ENCODE measurements at places on chromosomes 7 and 10.

- no peak for DNase-seq
Measured at GRCh38 chr7:1060315-1061072, 16.1 kb downstream of the GPR146 start.

- DNase-seq = no peak
Measured at GRCh38 chr7:47785923-47786556, 162.2 kb downstream of the PKD1L1 start.

GRCh38 chr10:113555751-113556150 is 2.9 kb downstream of the HABP2 start:
- no peak for DNase-seq

- no peak for DNase-seq
Measured at GRCh38 chr10:77716458-77717317, 79.1 kb upstream of the KCNMA1 start.

- DNase-seq = no peak
Measured at GRCh38 chr10:113736576-113736975, 14.9 kb upstream of the PLEKHS1 start.

DNA sequence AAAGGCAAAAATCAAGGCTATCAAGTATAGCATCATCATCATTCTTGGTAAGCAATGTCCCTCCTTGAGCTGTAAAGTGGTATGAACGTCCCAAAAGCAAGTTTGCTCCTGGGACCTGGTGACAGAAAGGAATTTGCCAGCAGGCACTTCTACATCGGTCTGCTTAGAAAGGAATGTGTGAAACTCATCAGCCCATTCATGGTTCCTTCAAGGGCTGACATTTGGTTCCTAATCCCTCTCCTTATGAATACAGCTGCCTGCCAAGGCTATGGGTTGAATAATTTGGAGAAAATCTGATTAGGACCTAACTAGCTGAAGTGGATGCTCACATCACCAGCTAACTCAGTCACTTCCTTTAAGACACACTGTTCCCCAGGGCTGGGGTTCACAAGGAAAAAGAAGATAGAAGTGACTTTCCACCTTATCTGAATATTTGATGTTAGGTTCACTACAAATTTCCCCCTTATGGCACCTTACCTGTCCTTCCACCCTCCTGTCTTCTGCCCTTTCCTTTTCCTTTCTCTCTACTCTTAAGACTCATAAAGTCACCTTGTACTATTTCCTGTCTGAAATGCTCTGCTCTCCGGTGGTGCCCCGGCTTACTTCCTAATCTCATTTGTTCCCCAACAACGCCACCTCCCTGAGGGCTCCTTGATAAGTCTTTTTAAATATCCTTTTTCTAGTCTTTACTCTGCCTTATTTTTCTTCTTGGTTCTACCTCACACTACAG is 187.1 kb downstream of the NPSR1 start:
- no peak for DNase-seq

DNA sequence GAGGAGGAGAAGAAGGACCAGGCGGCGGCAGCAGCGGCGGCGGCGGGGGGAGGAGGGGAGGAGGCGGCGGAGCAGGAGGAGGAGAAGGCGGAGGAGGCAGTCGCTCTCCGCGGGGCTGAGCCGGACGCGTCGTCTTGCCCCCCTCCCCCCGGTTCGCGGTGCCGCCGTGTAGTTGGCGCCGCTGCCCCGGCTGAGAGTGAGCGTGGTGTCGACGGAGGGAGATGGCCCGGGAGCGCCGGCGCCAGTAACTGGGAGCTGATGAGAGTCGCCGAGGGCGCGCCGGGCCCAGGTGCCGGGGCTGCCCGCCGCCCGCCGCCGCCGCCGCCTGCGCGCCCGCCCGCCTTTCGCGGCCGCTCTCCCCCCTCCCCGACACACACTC is 257 bp downstream of the WAC start:
- peak; percentile 6 for DNase-seq

DNA sequence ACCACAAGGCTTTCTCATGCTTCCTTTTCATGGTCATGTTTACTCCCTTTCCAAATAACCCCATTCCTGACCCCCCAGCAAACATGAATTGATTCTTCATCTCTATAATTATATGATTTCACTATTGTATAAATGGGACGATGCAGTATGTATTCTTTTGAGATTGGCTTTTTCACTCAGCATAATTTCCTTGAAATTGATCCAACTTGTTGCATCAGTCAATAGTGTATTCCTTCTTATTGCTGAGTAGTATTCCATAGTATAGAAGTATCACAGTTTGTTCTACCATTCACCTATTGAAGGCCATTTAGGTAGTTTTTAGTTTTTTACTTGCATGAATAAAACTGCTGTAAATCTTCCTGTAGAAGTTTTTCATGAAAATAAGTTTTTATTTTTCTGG is 264.7 kb downstream of the BAMBI start:
- DNase-seq = no peak

DNA sequence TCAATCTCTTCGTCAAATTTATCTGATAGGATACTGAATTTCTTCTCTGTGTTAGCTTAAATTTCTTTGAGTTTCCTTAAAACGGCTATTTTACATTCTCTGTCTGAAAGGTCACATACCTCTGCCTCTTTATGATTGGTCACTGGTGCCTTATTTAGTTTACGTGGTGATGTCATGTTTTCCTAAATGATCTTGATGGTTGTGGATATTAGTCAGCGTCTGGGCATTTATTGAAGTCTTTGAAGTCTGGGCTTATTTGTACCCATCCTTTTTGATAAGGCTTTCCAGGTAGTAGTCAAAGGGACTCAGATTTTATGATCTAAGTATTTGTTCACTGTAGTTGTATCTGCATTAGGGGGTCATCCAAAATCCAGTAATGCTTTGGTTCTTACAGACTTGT is 1407.5 kb upstream of the LRRTM3 start:
- DNase-seq = no peak

DNA sequence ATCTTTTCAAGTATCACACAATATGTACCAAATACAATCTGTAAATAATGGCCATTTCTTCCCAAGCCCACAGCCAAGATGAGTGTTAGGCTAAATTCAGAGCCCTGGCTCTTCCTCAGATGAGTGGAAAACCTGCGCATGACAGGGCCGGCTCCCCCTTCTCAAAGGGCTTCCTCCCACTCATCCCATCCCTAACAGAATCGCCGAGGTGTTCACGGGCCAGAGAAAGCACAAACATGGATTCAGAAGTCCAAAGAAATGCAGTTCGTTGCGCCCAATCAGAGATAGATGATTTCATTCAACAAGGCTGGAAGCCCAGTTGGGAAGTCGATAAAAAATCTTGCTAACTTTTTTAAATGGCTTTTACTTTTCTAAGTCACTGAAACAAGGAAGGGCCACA is 121.8 kb downstream of the UBE2H start:
- no peak for DNase-seq

DNA sequence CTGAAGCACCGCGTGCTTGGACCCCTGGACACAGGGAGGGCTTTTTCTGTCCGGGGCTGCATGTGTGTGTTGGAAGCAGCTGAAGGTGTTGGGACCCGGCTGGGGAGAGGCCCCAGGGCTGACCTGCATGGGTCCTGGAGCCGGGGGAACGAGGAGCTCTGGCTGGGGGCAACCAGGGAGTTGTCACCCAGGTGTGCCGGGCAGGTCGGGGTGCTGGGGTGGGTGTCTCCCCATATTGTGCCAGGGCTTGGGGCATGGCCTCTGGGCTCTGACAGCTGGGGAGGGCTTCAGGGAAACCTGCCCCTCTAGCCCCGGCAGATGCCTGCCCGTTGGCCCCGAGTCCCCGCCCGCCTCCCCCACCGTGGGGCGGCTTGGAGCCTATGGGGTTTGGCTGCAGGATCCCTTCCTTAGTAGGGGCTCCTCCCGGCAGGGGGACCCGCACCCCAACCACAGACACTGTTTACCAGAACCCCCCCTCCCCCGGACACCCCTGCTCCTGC is 42.3 kb downstream of the UNCX start:
- DNase-seq = no peak

DNA sequence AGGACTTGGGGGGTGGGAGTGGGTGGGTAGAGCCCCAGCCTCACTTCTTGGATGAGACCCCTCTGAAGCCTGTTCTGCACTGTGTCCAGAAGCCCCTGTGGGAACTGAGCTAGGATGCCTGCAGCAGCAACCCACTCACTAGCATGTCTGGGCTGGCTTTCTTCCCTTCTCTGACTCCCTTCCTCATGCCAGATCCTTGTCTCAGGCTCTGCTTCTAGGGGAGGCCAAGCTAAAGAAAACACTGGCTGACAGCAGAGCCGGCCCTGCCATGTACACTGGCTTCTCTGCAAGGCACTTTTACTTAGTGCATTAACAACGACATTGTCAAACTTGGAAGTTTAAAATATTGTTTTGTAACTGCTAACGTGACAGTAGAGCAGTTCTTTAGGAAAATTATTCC is 50.2 kb downstream of the ARHGAP22 start:
- no peak for DNase-seq

GRCh38 chr7:149427096-149427680 is 33.7 kb downstream of the ZNF777 start:
- no peak for DNase-seq

- no peak for DNase-seq
Measured at GRCh38 chr7:127474457-127474856, 81.9 kb upstream of the ZNF800 start.

GRCh38 chr10:57968328-57969016 is 299.2 kb downstream of the IPMK start:
- no peak for DNase-seq

DNA sequence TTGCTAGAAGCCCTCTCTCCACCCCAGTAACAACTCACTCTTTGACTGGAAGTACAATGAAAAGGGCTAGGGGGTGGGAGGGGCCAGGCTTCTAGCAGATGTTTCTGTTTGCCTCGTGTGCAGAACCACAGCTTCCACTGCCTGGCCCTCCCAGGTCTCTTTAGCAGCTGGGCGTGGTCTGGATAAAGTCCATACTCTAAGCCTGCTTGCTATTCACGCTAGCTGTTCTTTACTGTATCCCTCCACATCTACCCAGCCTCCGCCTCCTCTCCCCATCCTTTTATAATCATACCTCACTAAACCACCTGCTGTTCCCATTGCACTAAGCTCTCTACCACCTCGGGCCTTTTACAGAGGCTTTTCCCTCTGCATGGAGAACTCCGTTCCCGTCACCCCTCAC is 288.8 kb downstream of the CAMK1D start:
- DNase-seq = no peak

- DNase-seq = no peak
Measured at GRCh38 chr10:44947371-44948152, 12.0 kb upstream of the RASSF4 start.

DNA sequence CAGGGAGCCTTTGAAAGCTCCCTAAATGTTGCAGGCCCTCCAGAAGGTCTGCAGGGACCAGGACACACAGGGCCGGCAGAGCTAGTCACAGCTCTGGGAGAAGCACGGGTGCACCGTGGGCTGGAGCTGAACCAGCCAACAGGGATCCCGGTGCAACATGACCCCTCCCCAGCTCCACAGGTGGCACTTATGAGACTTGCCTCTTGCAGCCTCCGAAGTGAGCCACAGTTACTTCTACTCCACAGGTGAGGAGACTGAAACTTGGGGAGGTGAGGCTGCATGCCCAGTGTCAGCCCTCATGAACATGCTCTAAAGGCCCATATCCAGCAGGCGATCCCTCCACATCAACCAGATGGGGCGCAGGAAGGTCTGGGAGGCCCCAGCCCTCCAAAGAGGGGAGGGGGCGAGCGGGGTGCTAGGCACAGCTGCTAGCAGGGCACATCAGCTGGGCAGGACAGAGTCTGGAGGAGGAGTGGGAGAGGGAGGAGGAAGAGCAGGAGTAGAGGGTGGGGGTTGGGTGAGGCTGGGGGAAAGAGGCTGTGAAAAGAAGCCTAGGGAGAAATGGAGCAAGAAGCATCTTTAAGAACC is 224.3 kb downstream of the ELFN1 start:
- DNase-seq = no peak

- DNase-seq = no peak
Measured at GRCh38 chr7:31186202-31186601, 134.1 kb downstream of the ADCYAP1R1 start.

DNA sequence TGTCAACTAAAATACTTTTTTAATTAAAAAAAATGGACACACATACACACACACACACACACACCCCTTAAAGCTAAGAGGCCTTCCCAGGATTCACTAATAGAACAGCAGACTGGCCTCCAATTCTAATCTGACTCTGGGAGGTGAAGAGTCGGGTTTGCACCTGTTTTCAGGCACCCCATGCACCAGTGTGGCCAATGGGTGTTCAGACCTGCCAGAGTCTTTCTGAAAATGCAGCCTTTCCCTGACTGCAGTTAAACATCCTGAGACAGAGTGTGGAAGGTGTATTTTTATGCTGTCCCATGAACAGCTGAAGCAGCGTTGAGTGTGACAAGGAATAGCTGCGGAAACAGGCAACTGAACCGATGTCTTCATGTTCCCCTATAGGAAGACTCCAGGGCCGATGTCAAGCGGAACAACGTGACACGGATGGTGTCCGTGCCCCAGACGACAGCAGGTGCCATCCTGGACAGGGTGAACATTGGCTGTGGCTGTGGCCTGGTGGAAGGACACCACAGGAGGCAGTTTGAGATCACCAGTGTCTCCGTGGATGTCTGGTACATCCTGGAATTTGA is 74.6 kb upstream of the LYZL2 start:
- DNase-seq = no peak

GRCh38 chr10:124036746-124037145 is 56.7 kb downstream of the CHST15 start:
- no peak for DNase-seq

DNA sequence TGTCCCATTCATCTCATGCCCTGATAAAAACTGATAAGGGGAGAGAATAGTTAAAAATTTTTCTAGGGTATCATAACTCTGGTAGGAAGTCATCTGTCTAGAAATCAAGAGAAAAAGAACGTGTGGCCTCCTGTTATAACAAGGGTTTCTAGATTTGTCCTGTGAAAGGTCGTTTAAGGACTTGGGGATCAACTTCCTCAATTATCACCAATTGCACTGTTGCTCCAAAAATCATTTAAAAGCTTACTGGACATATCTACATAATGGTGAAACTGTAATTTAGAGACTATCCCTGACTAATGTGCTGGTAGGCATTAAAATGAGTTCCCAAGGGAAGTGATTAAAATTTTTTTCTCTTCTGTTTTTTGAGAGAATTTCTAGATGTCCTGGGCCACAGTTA is 58.2 kb downstream of the GPR141 start:
- no peak for DNase-seq

GRCh38 chr7:130152493-130153210 is 52.6 kb downstream of the TMEM209 start:
- no peak for DNase-seq

GRCh38 chr7:20722941-20723340 is 63.7 kb downstream of the SP8 start:
- no peak for DNase-seq
